ENCODE measurements at places on chromosomes 4 and X.

- DNase-seq: peak; percentile 50
Measured at GRCh38 chr4:155552180-155552579, 114.5 kb upstream of the GUCY1A1 start.

- no peak for DNase-seq
Measured at GRCh38 chr4:132557660-132558059, 591.4 kb upstream of the PCDH10 start.

DNA sequence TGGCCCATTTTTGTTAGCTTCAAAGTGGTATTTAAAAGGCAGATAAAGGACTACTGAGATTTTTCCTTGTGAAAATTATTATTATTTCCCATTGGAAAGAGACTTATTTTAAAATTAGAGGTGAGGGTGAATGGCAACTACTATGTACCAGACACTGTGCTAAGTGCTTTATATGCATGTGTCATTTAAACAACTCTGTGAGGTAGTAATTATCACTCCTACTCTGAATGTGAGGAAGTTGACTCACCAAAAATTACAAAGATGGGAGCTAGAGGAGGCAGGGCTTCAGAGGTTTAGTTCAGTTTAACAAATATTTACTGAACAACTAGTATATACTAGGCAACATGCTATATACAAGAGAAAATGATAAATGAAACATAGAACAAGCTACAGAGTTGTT lies 78.2 kb downstream of the MSL3 start:
- no peak for DNase-seq

DNA sequence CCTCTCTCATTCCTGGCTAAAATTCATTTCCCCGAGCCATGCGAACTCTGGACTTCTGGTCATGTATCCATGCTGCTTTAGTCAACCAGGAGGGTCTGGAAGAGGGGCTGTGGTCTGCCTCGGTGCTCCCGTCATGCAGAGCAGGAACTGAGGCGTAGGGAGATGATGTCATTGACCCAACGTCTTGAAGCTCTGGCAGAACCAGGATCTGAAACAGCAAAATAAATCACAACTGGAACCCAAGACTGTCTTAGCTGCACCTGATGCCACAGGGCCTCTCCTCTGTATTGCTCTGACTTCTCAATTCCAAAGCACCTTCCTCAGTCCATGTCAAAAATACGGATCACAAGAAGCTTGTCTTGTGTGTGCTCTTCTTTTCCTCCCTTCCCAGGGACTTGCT lies 131.0 kb upstream of the LDB2 start:
- DNase-seq: no peak

DNA sequence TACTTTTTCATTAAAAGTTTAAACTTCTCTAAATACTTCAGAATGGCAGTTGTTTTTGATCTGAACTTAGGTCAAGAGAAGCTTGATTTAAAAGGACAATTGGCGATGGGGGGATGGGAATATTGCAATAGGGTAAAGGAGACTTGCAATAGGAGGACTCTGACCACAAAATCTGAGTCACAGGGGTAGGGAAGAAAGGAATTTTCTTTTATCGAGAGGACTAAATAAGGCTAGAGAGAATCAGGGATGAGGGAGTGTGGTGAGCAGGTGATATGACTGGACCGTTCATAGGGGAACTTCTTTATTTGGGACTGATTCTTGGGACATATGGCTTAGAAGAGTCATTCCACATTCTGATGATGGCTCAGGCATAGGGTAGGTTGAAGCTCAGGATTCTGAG lies 1260.2 kb downstream of the ADGRL3 start:
- no peak for DNase-seq

GRCh38 chr4:82823062-82823461 lies 24.5 kb upstream of the SCD5 start:
- DNase-seq: no peak

DNA sequence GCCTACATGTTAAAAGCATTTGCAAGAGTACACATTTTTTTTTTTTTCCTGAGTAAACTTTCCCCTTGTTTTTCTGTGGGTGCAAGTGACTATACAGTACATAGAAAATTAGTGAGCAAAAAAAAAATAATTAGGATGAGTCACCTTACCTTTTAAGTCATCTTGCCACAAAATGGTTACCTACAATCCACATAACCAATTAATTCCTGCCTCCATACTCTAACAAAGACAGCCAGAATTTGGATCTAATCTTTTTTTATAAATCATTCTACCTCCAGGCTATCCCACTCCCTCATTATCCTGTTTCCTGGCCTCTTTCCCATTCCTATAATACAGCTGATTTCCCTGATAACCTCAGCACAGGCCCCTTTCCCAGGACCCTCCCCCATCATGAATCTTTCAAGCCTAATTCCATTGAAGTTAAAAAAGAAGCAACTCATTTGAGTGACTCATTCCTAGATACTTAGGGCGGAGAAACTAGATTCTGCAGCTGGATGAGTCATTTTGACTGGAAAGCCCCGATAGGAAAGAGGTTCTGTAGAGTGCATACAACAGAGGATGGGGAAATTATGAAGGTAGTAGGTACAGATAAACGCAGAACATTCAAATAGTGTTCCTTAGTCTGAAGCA lies 128.2 kb downstream of the C4orf51 start:
- DNase-seq: peak; percentile 81

DNA sequence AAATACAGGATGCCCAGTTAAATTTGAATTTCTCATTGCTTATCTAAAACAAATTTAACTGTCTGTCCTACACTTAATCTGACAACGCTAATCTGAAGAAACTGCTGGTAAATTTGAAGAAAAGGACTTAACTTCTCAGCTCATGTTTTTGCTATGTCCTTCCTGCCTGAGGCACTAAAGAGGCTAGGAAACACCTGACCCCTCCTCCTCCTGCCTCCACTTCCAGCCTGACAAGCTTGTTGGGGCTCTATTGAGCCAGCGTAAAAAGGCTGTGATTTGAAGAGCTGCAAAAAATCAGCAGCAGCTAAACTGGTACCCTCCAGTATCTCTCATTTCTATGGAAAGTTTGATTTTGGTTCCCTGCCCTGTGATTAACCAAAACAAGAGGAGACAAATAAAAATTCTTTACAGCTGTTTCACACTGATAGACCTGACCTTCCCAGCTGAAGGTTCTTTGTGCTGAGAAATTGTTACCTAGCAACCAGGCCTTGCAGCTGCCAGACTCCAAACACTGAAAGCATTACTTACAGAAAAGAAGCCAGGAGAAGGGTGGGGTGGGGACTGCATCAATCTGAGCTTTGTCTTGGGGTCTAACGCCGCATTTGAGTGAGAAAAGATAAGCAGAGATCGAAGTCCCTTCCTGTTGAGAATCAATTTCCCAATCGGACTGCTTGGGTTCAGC lies 35.0 kb downstream of the DCX start:
- DNase-seq: no peak

DNA sequence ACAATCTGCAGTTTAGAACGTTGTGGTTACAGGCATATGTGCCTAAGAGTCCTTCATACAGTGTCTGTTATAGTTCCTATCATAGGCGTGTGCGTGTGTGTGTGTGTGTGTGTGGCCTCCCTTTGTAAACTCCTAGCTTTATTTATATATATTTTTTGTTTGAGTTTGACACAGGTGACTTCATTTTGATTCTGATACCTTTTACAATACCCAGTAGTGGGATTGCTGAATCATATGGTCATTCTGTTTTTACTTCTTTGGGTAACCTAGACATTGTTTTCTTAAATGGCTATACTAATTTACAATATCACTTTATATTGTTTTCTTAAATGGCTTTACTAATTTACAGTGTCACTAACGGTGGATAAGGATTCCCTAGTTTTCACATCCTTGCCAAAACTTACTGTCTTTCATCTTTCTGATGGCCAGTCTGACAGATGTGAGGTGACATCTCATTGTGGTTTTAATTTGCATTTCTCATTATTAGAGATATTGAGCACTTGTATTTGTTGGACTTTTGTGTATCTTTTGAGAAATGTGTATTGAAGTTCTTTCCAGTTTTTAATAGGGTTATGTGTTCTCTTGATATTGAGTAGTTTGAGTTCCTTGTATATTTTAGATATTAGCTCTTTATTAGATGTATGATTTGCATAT lies 211.1 kb upstream of the NUDT6 start:
- DNase-seq: no peak

DNA sequence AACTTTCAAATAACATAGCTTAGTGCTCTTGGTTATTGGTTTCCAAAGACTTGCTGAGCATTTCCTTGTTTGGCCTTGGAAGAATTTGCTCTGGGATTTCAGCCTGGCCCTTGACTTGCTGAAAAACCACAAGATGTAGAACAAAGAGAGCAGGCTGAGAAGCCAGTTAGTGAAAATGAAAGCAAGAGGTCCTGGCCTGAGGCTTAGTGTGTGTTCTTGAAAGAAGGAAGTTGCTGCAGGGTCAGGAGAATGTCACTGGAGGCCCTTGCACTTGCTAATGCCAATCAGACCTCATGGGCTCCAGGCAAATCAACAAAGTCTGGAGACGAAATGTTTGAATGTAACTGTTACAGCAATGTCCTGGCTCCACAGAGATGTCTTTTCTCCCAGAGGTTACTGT lies 79.4 kb downstream of the SYNPO2 start:
- no peak for DNase-seq

DNA sequence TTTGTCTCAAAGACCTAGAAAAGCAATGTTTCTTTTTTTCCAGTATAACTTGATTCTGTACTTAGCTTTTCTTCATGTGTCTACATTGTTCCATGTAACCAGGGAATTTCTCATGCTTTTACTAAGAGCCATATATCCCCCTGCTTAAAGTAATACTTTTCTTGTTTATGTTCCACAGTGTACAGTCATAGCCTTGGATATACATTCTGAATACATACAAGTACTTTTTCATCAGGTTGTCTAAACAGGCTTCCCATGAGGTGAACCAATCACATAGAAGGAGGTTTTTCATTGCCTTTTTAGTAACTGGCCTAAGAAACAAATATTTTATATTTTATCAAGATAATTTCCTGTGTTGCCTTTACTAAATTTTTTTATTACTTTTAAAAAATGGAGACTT lies 52.8 kb downstream of the SLC2A9 start:
- peak; percentile 16 for DNase-seq

DNA sequence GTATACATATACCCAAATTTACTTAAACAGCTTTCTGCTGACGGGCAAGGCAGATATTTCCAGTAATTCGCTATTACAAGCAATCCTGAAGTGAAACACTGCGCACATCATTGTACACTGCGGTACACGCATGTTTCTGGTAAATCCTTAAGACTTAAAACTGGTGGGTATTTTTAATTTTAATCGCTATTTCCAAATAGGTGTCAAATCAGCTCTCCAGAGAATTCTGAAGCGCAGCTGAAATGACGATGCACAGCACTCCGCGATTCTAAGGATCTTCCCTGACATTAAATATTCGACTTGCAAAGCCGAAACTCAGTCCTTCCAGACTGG lies 361 bp downstream of the TMEM128 start:
- DNase-seq: no peak

- no peak for DNase-seq
Measured at GRCh38 chrX:15579778-15580747, 20.7 kb downstream of the ACE2 start.

GRCh38 chr4:73224886-73225285 lies 33.7 kb downstream of the ANKRD17 start:
- DNase-seq: no peak

GRCh38 chr4:70515367-70516250 lies 2.8 kb upstream of the AMTN start:
- no peak for DNase-seq

DNA sequence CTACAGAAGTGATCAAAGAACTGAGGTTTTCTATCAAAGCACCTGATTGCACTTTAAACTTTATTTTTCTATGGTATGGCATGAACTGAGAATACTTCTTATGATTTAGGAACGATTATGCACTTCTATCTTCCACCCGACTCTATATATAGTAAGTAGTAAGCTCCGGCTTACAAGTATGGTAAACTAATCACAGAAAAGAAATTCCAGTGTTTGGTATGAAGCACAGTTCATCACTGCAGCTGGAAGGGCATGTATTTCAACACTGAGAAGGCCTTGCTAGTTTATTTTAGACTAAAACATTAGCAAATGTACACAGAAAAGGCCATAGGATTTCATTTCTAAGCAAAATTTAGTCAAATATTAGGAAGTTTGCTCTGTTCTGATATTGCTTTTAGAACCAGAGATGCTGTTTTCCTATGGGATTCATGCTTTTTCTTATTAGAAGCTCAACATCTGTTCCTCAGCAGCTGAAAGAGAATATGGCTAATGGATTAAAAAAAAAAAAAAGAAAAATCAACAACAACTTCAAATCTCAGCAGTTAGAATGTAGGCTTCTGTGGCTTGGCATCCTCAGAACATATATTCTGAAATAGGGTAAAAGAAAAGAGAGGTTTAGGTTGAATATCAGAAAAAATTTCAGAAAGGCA lies 273.5 kb downstream of the C4orf33 start:
- no peak for DNase-seq

GRCh38 chr4:13872155-13872554 lies 244.6 kb upstream of the BOD1L1 start:
- no peak for DNase-seq

Measured in AG04450 (cell line).